Posterior cingulate gyrus (tissue), 11 donors: ENCODE measurements at places on chromosomes 5 and 9.

DNA sequence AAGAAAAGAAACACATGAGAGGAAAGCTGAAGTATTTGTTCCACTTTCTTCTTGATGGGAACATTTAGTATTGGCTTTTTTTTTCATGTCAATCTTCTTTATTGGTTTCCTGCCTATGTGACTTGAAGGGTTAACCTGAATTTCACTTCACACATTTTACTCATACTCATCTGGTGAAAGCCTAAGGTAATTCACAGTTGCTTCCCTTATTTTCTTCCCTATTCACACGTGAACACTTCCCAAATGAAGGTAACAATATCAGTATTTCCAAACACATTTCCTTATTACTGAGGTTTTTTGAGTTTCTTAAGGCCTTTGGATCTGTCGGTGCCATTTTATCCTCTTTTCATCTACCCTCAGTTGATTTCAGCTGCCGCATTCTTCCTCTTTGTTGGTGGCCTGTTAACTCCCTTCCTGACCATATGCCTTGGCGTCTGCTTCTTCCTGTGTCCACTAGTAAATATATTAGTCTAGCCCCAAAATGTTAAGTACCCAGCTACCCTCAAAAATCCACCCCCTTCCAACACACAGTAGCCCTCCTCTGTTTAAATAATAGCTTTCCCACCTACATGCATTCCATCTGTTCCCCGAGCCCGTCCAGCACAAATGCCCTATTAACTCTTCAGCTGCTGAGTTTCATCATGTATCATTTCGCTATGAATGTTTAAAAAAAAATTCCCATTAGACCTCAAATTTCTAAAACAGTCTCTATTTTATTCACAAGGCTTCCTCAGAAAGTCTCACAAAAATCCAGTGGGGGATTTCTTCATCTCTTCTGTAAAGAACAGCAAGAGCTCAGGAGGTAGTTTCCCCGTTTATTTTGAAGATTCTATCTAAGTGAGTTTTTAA lies 97.3 kb downstream of the USP20 start:
- no peak for DNase-seq

- no peak for DNase-seq
Observed at GRCh38 chr5:169173372-169173771, 127.6 kb downstream of the SLIT3 start.

DNA sequence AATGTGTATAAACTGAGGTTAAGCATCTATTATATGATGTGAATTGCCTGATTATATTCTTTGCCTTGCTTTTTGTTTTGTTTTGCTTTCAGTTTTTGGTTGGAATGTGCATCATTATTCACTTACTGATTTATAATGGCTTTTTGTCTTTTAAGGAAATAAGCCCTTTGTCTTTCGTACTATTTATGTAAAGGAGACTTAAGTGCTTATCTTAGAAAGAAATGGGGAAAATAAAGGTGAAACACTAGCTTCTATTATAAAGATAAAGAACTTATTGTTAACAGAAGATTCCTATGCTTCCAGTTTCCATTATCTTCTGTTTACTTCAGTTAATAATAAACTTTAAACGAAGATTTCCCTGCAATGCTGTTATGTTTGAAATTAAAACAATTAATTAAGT lies 23.3 kb downstream of the COX7C start:
- DNase-seq = no peak

DNA sequence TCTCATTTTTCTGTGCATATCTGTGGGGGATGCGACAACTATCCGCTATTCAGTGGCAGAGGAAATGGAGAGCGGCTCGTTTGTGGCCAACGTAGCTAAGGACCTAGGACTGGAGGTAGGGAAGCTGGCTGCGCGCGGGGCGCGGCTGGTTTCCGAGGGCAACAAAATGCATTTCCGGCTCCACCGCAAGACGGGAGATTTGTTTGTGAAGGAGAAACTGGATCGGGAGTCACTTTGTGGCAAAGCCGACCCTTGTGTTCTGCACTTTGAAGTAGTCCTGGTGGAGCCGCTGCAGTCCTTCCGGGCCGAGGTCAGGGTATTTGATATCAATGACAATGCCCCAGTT lies 320 bp downstream of the PCDHB1 start:
- no peak for DNase-seq

- DNase-seq = no peak
Observed at GRCh38 chr9:33106827-33107621, 30.6 kb upstream of the SMU1 start.

DNA sequence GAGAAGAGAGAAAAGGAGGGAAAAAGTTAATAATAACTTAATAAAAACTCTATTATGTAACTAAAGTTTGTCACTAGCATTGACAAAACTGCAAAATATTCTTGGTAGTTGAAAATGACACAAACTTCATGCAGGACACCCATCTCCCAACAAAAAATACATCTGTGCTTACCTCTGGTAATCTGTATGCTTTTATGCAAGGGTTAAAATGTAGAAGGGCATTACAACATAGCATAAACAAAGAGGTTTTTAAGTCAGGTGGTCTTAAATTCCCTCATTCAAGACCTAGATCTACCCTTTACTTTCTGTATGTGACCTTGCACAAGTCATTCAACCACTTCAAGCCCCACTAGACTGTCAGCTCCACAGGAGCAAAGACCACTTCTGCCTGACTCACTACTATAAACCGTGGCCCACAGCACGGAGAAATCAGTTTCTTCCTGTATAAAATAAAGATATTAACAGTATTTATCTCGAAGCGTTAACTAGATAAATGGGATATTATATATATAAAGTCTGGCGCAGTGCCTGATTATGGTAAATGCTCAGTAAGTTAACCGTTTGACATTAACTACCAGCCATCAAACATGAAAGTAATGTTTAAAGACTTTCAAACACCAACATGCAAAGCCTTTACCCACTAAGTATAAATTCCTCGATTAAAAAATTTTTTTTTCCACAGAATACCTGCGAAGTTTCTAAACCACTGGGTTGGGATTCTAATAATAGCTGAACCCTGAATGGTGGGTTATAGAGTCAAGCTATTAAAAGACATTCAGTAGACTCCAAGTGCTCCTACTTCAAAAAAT lies 2.0 kb downstream of the FBXL17 start:
- no peak for DNase-seq

DNA sequence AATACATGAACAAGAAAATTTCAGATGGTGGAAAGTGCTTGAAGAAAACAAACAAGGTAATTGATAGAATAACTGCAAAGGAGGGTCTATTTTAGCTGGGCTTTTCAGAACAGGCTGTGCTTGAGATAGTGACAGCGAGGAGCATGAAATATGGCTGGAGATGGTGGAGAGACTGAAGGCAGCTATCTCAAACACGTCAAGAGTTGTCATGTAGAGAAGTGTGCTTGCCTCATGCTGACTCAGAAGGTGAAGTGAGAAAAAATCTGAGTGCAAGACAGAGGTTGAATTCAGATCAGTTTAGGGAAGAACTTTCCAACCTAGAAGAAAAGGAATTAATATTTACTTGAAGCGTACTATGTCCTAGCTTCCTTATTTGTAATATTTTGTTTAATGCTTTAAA lies 115.5 kb upstream of the RANBP3L start:
- DNase-seq = no peak

- DNase-seq = no peak
Observed at GRCh38 chr5:151577566-151577965, 13.6 kb downstream of the FAT2 start.

DNA sequence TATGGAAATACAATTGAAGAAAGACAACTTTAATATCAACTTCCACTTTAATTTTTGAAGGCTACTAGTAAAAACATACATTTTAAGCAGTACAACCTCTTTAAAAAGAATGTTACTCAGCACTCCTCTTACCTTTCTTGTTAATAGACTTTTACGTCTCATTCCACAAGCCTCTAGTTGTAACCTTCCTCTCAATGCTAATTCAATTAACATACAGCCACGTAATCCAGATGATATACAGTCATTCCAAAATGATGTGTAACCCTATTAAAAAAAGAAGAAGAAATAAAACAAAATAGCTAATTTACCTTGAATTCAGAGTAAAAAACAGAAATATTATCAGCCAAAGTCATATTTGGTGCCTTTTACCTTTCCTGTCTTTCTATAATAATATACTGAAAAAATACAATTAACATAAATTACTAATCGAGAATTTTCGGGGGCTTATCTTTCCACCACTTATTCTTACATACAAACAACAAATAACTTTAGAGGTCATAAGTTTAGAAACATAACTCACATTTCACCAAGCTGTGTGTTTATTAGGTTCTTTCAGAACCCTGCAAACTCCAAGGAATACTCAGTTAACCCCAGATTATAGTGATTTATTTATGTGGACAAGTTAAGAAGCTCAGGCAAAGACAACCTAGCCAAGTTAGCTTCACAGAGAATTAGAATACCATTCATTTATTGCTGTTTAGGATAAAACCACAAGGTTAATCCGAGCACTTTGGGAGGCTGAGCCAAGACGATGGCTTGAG lies 30.3 kb downstream of the GOLPH3 start:
- DNase-seq = no peak
